ENCODE measurements at places on chromosomes 11 and 22.

DNA sequence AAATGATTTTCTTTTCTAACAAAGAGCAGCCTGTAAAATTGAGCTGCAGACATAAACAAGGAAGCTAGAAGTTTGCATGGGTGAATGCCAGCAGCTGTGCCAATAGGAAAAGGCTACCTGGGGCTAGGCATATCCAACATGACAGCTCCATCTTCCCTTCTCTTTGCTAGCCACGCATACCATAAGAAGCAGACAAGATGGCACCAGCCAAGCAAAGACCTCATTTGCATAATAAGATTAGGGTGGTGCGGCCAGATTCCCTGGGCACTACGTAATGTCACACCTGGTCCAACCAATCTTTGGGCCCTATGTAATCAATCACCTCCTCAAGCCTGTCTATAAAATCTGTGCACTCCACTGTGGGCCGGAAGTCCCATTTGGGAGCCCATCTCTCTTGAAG is 108.3 kb downstream of the SWAP70 start:
- DNase-seq = no peak
- H3K27ac ChIP-seq = no peak overlapping the region
- H3K27me3 ChIP-seq = no peaks in the 10 kb centered on the region

- no peaks in the 10 kb centered on the region for H3K27me3 ChIP-seq
- no peaks in the 10 kb centered on the region for H3K4me1 ChIP-seq
- H3K36me3 ChIP-seq = no peaks in the 10 kb centered on the region
- no peak overlapping the region for H3K4me3 ChIP-seq
These were observed 132.3 kb downstream of the OPCML start for GRCh38 chr11:133399855-133400625.

DNA sequence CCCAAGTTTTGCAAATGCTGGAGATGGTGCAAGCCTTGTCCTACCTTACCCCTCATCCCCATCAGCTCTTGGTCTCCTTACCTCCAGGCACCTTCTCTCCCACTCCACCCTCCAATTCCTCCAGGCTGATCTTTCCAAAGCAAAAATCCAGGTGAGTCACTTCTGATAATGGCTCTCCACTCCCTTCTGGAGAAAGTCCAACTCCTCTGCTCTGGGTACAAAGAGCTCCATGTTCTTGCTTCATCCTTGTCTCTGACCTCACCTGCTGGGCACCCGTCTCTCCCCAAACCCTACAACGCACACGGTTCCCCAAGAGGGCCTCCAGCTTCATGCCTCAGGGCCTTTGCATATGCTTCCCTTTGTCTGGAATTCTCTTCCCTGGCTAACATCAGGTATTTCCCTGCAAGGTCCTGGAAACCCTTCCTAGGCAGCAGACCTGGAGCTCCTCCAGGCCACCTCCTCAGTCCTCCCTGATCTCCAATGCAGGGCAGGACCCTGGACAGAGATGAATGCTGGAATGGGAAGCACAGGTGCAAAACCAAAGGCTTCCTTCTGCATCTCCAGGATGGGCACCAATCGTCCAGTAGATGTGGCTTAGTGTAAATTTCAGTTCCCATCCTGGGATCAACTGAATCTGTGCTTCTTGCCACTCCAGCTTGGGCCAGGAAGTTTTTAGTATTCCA is 22.7 kb downstream of the IFT27 start:
- H3K4me1 ChIP-seq = no peaks in the 10 kb centered on the region
- H3K4me3 ChIP-seq = no peak overlapping the region
- H3K27ac ChIP-seq = no peak overlapping the region
- DNase-seq = no peak
- H3K36me3 ChIP-seq = no peaks in the 10 kb centered on the region
- peaks cover 30% of the 10 kb centered on the region for H3K27me3 ChIP-seq

- H3K4me3 ChIP-seq = no peak overlapping the region
- H3K36me3 ChIP-seq = no peaks in the 10 kb centered on the region
- no peaks in the 10 kb centered on the region for H3K4me1 ChIP-seq
- H3K27me3 ChIP-seq = no peaks in the 10 kb centered on the region
- DNase-seq = no peak
- H3K27ac ChIP-seq = no peak overlapping the region
These were observed 719.1 kb upstream of the ANO3 start for GRCh38 chr11:25612806-25613205.

- no peak for DNase-seq
- no peak overlapping the region for H3K27ac ChIP-seq
- H3K27me3 ChIP-seq = no peaks in the 10 kb centered on the region
- no peaks in the 10 kb centered on the region for H3K4me1 ChIP-seq
- no peaks in the 10 kb centered on the region for H3K36me3 ChIP-seq
These were observed 9.0 kb downstream of the TNNT3 start for GRCh38 chr11:1928470-1928890.

DNA sequence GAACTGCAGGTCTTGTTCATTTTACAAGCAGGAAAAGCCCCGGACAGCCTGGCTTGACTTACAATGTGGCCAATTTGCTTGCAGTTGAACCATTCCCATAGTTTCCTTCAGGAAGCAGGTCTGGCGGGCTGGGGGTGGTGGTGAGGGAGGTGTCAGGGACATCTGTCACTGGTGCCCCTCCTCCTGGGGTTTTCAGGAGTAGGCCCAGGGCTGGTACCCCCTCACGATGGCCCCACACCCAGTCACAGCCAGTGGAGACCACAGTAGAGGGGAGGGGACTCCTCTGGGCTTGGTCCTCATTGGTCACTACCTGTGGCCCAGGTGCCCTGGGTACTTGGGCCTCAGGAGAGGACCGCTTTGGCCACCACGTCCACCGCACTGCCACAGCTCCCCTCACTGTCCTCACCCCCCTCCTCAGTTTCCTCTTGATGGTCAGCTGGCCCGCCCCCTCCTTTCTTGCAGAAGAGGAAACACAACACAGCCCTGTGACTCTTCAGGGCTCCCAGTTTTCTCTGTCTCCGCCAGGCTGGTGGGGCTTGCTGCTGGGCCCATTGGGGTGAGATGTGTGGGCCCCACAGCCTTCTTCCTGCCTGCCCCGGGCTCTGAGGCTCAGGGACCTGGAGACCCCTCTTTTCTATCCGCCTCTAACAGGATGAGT is 39.8 kb upstream of the SHISAL1 start:
- H3K4me1 ChIP-seq = peaks cover 5% of the 10 kb centered on the region
- no peaks in the 10 kb centered on the region for H3K27me3 ChIP-seq
- H3K27ac ChIP-seq = no peak overlapping the region

- peak overlapping the region; percentile 86 for H3K27ac ChIP-seq
- no peak for DNase-seq
- H3K36me3 ChIP-seq = peaks cover 6% of the 10 kb centered on the region
- H3K4me3 ChIP-seq = peak overlapping the region; percentile 75
- peaks cover 36% of the 10 kb centered on the region for H3K4me1 ChIP-seq
These were observed 681 bp upstream of the ARHGEF12 start for GRCh38 chr11:120335556-120335907.

GRCh38 chr11:128687321-128687720 is 6.6 kb upstream of the FLI1 start:
- H3K27me3 ChIP-seq = peaks cover 96% of the 10 kb centered on the region
- no peaks in the 10 kb centered on the region for H3K4me1 ChIP-seq
- H3K27ac ChIP-seq = no peak overlapping the region
- H3K4me3 ChIP-seq = no peak overlapping the region

- no peaks in the 10 kb centered on the region for H3K36me3 ChIP-seq
- peaks cover 9% of the 10 kb centered on the region for H3K4me1 ChIP-seq
- peaks cover 33% of the 10 kb centered on the region for H3K27me3 ChIP-seq
- DNase-seq = peak; percentile 67
- H3K4me3 ChIP-seq = peak overlapping the region; percentile 39
These were observed 670 bp downstream of the NEFH start for GRCh38 chr22:29480512-29481264.

- peaks cover 14% of the 10 kb centered on the region for H3K27me3 ChIP-seq
- H3K4me3 ChIP-seq = no peak overlapping the region
- no peak for DNase-seq
- no peaks in the 10 kb centered on the region for H3K36me3 ChIP-seq
- H3K4me1 ChIP-seq = no peaks in the 10 kb centered on the region
- no peak overlapping the region for H3K27ac ChIP-seq
These were observed 27.4 kb upstream of the GRIA4 start for GRCh38 chr11:105582497-105582896.

GRCh38 chr22:24405631-24406321 is 21.6 kb upstream of the ADORA2A start:
- no peak overlapping the region for H3K27ac ChIP-seq
- H3K36me3 ChIP-seq = peaks cover 11% of the 10 kb centered on the region
- no peak for DNase-seq
- H3K4me1 ChIP-seq = peaks cover 17% of the 10 kb centered on the region
- H3K4me3 ChIP-seq = no peak overlapping the region

- no peaks in the 10 kb centered on the region for H3K27me3 ChIP-seq
- no peaks in the 10 kb centered on the region for H3K4me1 ChIP-seq
- no peak for DNase-seq
- no peaks in the 10 kb centered on the region for H3K36me3 ChIP-seq
- no peak overlapping the region for H3K4me3 ChIP-seq
These were observed 540.0 kb downstream of the SOX6 start for GRCh38 chr11:15816260-15816871.
